Kasumi-1 (cell line): ENCODE measurements at places on chromosomes 12 and 14.

GRCh38 chr12:5739917-5740316, 205.1 kb downstream of the ANO2 start:
- DNase-seq, result no peak

- DNase-seq, result peak; percentile 84
Measured at GRCh38 chr12:110585231-110585799, 2.2 kb upstream of the PPTC7 start.

DNA sequence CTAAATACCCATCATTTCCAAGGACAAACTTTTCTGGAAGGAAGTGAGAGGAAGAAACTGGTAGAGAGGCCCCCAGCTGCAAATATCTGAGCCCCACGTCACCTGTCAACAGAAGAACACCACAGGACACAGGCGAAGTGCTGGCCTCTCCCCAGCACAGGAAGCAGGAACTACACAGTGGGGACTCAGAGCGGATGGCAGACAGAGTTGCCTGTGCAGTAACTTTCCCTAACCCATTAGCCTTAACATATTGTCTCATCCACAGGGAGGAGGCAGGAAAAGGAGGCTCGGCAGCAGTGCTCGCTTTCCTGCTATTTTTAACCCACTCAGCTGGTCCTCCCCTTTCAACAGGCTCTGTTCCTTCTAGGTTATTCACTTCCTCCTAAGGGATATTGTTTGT, 111.5 kb upstream of the TMPO start:
- peak; percentile 80 for DNase-seq

DNA sequence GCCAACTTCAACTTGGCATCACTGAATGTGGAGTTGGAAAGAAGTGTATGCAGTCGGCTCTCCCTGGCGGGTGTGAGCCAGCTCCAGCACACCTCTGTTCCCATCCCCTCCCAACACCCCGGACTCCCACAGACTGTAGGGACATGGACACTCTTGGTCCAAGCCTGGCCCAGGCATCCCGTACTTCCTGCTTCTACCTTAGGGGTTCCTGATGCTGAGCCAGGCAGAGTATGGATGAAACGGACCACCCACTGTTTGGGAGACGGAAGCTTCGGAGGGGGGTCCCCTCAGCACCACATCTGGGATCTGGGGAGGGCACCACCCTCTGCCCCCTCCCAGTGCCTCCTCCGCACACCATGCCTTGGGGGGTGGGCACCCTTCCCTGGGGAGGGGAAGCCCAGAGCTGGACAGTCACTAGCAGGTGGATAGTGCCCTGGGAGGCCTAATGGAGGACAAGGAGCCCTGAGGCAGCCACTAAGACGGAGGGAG, 62.0 kb downstream of the LGMN start:
- no peak for DNase-seq

GRCh38 chr12:54054742-54055194, 1.1 kb downstream of the HOXC4 start:
- no peak for DNase-seq

GRCh38 chr12:101823039-101823438, 7.7 kb downstream of the GNPTAB start:
- DNase-seq, result no peak

DNA sequence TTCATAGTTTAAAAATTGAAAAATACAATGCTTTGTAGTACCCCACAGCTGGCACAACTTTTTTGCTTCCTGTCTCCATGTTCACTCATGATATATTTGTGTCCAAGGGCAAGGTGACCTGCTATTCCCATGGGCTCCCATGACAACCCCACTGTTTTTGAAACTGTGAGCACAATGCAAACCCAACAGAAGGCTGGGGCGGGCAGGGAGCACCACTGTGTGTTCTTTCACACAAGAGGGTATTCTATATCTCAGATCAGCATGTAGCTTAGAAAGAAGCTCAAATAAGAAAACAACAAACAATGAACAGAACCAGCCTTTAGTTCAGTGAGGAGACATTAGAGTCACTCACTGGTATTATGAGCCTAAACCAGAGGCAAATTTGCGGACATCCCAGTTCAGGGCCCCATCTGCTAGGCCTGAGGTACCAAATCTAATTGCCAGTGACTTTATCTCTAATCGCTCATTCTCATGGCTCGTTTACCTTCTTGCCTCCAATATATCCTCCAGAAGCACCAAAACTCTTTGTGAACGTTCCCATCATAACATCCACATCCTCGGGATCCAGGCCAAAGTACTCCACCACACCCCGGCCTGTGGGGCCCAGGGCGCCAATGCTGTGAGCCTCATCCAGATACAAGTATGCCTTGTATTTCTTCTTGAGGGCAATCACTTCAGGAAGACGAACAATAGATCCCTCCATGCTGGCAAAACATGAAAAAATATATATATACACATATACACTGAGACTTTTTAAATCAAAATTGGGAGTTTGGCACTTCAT, 56.4 kb upstream of the ISM2 start:
- DNase-seq, result no peak

- DNase-seq, result no peak
Measured at GRCh38 chr14:99983251-99984015, 81.8 kb upstream of the EVL start.

- no peak for DNase-seq
Measured at GRCh38 chr14:70563869-70564268, 29.1 kb upstream of the ADAM20 start.

GRCh38 chr14:26794731-26795130, 196.9 kb upstream of the NOVA1 start:
- DNase-seq, result no peak

DNA sequence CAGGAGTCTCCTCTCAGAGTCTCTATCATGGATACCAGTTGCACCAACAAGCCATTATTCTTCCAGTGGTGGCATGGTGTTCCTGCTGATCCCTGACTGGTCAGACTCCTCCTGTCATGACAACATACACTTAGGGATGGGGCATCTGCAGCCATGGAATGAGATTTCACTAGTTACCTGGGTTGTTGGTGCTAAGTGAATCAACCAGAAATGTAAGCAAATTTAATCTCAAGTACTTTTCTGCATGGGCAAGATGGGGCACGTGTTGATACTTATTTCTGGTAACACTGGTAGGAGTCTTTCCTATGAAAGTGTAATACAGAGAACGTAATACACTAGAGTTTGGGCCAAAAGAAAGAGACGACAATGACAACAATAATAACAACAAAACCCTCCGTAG, 211.5 kb upstream of the FOXN3 start:
- DNase-seq, result no peak

DNA sequence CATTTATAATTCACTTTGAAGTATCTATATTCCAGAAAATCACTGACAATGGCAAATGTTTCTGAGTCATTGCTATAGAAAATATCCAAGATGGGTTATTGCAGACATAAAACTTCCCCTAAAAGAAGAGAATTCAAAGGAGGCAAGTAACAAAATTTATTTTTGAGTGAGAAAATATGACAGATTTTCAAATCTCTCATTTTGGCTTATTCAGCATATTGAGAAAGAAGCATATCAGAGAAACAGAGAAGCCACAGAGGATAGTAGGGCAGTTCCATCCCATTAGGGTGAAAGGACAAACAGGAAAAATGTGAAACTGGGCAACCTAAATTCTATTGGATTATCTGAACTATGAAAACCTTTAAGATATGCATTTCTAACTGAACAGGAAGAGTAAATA, 85.0 kb downstream of the SYT1 start:
- no peak for DNase-seq

GRCh38 chr14:38080696-38081095, 127.0 kb upstream of the SSTR1 start:
- no peak for DNase-seq

GRCh38 chr14:106872611-106873446, 1346.4 kb downstream of the TMEM121 start:
- peak; percentile 84 for DNase-seq

- peak; percentile 61 for DNase-seq
Measured at GRCh38 chr12:101570047-101570446, 24.7 kb upstream of the MYBPC1 start.

- no peak for DNase-seq
Measured at GRCh38 chr12:67702136-67702535, 53.6 kb downstream of the DYRK2 start.

DNA sequence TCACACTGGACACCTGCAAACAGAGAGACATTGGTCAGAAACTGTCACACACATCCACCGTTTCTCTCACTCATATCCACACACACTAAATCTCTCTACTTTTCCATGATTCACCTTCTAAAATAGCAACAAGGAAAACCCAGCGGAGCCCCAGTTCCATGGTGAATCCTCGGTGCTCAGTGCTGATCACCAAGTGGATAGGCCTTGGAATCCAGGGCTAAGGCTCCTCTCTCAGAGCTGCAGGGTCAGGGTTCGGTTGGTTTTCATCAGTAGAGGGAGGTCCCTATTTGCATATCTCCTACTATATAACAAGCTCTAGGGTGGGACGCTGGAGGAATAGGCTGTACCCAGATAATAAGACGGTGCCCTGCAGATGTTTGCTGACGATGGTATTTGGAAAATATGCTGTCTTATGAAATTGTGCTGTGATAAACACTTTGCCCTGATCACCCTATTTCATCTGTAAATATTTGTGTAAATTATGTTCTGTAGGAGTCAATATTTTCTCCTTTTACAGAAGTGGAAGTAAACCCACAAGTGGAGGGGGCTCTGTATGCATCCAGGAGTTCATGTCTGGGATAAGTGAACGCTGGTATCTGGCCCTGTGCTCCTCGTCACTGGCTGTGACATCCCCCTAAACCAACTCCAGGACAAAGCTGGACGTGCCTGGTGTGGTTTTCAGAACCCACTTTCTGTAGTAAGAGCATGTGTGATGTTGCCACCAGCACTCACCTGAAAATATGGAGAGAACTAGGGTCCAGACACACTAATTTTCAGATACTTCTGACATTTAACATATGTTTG, 709.2 kb downstream of the TMEM121 start:
- DNase-seq, result no peak

DNA sequence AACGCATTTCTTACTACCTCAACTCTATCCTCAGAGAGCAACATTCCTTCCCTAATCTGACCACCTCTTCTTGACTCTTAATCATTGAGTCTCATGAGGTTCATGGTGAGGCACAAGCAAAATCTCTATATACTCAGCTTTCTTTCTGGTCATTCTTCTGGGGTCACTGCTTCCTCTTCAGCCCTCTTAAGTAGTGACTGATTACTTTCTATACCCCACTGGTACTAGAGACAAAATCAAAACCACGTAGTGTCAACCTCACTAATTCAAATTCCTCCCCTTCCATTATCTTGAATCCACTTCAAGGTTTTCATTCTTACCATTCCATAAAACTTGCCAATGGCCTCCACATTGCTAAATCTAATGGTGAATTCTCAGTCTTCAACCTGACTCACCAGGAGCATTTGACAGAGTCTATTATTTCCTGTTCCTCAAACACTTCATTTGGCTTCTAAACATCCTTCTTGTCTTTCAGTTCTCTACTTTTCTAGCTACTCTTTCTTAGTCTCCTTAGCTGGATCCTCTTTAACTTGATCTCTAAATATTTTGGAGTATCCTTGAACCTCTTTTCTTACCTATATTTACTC, 6.8 kb downstream of the WDHD1 start:
- DNase-seq, result no peak

- no peak for DNase-seq
Measured at GRCh38 chr12:80925983-80926382, 11.8 kb downstream of the LIN7A start.

DNA sequence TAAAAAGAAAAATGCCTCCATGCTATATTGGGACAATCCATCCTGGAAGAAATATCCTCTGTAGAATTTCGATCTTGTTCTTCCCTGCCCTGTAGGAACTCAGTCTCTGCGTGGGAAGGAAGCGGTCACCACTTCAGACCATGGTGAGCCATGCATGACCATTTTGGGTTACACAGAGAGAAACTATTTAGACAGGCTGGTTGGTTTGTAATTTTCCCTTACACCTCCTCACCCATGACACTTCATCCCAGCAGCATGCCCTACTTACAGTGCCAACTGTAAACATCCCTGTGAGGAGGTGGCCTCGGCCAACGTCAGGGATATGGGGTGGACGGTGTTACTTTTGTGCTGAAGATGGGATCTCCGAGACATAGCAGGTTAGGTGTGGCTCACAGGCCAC, 121.4 kb downstream of the SMOC1 start:
- DNase-seq, result no peak

- DNase-seq, result no peak
Measured at GRCh38 chr12:53568809-53569557, 57.2 kb downstream of the ATF7 start.

DNA sequence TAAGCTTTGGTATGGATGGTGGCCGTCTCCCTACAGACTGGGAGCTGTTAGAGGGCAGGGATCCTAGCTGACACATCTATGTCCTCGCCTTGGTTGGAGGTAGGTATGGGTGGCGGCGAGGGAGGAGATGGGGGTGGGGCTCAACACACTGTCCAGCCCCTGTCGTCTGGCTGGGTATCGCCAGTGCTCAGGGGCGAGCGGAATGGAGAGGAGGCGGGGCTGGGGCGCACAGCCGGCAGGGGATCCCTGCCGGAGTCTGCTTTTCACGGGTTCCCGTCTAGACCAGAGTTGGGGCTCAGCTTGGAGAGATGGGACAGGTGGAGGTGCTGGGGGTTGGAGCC, 16.1 kb downstream of the TAMALIN start:
- DNase-seq, result peak; percentile 52
